ENCODE measurements at places on chromosomes 12 and 14.

- DNase-seq, result no peak
These were observed 4.5 kb upstream of the MIA2 start for GRCh38 chr14:39229222-39229543.

- DNase-seq, result no peak
These were observed 88.8 kb downstream of the KCNH5 start for GRCh38 chr14:62956413-62956812.

- peak; percentile 66 for DNase-seq
These were observed at the start of gene CPM for GRCh38 chr12:68932961-68933893. Gene CPM, minus strand, starts transcription at chr12:68933171. Its CDS starts 334 bp downstream, at chr12:68932837.

GRCh38 chr14:44981198-44981597 lies 19.2 kb downstream of the TOGARAM1 start:
- no peak for DNase-seq

DNA sequence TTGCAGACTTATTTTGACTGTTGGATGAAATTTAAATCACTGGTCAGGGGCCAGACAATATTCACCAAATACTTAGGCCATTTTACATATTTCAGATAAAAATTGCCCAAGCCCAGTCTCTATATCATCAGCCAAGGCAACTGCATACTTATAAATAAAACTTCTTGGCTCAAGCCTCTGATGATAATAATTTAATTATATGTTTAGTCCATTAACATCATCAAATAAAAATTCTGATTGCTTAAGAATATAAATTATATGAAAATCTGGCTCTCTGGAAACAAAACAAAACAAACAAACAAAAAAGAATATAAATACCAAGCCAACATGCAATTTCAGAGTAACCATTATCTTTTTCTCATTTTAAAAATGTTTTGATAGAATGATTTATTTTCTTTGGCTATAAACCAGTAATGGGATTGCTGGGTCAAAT lies 165.2 kb downstream of the BTG1 start:
- DNase-seq, result no peak

DNA sequence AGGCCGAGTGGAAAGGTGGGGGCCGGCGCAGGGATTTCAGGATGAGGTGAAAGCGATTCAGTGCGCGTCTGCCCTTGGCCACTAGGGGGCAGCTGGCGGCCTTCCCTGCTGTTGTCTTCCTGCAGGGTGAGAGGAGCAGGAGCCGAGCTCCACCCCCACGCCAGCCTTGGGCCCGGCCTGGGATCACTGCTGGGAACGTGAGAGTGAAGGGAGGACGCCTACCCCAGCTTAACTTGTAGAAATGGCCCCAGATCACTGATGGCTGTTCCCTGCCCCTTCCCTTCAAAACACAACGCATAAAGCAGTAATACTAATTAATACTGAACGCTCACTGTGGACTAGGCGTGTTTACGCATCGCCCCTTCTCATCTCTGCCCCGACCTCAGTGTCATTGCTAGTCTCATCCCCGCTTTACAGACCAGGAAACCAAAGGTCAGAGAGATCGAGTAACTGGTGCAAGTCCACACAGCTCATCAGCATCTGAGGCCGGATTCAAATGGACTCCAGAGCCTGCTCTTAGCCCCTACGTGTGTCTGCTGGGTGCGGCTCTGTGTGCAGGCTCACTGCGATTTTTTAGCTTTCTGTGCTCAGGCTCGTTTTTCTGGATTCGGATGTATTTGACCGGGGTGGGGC lies 24.3 kb downstream of the MVK start:
- DNase-seq, result peak; percentile 80

- peak; percentile 26 for DNase-seq
These were observed 123.1 kb downstream of the GALC start for GRCh38 chr14:87869619-87870583.

DNA sequence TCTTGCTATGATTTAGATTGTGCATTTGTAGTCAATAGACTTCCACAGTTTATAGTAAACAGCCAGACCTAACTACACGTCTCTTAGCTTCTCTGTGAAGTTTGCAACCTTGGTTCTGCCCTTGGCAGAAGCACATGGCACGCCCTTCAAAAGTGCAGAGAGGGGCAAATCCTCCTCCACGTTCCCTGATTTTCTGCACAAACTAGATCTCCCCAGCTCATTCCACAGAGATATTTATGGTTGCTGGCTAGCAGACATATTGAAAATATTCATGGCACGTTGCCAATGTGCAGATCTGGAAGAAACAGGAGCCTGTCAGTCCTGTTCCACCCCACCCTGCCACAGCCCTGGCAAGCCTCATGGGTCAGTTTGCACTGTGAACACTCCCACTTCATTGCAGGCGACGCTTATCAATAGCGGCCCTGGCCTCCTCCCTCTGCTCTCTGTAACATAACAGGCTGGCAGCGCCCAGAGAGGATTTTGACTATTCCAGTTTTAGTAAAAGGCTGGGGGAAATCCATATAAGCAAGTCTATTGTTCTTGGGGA lies 6.5 kb upstream of the LGALS3 start:
- no peak for DNase-seq

GRCh38 chr12:27305673-27306456 lies 26.8 kb upstream of the BMAL2 start:
- peak; percentile 77 for DNase-seq
